ENCODE measurements at places on chromosomes 2 and 18.

- DNase-seq = no peak
These were observed 777.2 kb upstream of the TMEFF2 start for GRCh38 chr2:192971981-192972380.

DNA sequence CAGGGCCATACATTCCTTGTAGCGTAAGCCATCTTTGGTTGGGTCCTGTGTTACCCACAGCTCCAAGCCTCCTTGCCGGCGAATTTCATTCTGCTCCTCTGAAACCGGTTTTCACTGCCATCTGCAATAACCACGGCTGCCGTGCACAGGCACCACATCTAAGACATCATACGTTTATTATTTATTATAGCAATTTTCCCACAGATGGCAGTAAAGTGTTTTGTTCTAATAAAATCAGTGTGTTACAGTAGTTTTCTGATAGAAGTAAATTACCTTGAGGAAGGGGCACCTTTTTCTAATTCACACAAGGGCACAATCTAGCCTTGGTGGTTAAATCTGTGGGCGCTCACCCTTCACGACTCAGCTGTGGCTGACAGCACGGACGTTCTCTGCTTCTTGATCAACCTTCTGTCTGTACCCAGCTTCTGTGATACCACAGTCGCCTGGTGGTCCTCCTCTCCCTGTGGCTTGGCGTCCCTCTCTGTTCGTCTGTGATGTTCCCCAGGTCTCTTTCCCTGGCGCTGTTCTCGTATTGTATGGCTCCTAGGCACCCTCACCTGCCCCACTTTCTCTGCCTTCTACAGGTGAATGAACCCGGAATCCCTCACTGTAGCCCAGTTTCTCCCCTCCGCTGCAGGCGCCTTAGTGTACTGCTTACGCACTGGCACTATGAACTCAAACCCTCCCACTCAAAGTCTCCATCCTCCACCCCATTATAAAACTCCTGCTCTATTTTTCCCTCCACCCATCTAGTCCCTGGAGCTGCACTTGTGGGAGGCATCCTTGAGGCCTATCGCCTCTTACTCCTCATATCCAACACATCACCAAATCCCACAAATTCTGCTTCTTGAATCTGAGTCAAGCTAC, 236.8 kb downstream of the DYSF start:
- DNase-seq = no peak

DNA sequence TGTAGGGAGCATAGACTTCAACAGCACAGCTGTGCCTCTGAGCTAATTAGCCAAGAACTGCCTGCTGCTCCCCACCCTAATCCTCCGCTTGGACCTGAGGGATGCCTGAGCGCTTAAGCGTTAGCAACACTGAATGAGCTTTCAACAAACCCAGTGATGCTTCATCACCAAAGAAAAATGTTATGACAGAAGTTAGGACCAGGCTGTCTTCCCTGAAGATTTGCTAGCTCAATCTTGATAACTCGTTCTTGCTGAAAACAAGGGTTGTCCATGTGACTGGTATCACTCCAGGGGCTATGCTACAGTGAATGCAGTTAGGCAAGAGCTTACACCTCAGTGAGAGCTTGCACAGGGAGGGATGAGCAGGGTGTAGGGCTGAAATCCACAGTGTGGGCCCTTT, 190.7 kb upstream of the SIX2 start:
- no peak for DNase-seq

DNA sequence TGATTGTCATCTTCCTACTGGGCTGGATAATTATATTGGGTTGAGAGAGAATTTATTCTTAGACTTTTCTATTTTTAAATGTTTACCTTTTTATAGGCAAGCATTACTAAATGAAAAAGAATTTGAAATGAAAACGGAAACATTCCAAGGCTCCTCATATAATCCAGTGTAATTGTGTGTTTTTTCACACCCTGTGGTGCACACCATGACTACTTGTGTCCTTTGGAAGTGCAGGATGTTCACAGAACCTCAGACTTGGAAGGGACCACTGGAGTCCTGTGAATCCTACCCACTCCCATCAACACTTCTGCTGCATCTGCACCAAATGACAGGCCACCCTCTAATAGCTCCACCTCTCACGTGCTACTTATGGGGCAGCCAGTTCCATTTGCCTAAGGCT, 48.0 kb downstream of the NAT8 start:
- no peak for DNase-seq

DNA sequence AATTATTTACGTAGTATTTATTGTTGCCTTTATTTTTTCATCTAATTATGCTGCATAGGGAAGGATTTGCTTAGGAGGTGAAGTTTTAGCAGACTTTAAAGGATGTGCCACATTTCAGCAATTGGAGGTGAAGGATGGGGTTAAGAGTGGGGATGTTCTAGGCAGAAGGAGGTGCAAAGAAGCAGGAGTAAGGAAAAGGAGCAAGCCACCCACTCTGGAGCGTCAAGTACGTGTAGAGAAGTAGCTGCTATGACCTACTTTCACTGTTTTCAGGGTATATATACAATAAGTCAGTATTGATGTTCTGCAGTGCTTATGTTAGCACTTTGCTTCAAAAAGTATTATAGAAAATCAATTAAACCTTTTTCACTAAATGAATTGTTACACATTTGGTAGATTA, 34.4 kb downstream of the ITGAV start:
- no peak for DNase-seq

DNA sequence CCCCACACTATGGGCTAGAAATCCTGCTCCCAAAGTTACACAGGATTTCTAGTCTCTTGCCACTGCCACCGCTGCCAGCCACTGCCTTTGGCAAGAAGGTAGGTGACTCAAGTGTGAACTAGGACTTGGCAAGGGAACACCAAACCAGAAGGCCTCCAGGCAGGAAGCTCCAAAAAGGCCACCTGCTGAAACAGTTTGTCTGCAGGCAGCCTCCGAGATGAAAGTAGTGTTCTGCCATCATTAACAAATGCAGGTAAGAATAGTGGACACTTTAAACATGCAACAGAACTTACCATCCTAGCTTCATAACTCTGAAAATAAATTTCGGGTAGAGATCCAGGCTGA, 3.9 kb downstream of the ANKRD44 start:
- peak; percentile 39 for DNase-seq

- peak; percentile 30 for DNase-seq
These were observed 7.0 kb upstream of the NXPH2 start for GRCh38 chr2:138787053-138787666.

Measured in H4 (cell line).